ENCODE measurements at places on chromosomes 3 and 15.

GRCh38 chr3:77539677-77540076 lies 499.8 kb downstream of the ROBO2 start:
- DNase-seq = no peak

DNA sequence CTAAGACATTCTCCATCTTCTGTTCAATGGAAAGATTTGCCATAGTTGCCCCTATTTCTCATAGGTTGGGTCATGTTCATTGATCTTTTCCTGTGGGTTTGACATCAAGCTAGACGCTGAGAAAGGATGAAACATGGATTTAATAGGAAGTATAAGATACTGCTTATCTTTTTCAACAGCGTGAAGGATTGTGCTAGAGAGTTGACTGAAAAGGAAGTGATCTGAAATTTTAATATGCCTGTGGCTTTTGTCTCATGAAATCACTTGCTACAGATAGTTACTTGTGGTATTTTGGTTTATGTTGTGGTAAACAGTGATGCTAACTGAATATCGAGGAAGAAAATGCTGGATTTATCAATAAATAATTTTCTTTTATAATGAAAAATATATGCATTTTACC lies 442.9 kb downstream of the EDEM1 start:
- no peak for DNase-seq

DNA sequence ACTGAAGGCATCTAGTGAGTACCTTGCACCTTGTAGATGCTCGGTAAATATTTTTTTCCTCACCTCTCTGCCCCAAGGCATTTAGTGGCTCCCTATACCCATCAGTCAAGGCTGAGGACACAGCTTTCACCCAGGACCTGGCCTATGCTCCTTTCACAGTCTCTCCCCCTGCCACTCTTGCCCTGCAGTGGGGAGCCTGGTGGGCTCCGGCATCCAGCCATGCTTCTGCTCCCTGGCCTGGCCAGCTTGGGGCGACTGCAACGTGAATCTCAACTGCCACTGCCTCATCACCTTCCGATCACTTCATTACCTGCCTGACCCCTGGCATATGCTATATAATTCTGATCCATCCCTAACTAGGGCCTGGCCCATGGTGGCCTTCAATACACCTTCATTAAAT lies 735 bp upstream of the CX3CR1 start:
- no peak for DNase-seq

GRCh38 chr3:123416173-123416572 lies 32.7 kb downstream of the ADCY5 start:
- no peak for DNase-seq

DNA sequence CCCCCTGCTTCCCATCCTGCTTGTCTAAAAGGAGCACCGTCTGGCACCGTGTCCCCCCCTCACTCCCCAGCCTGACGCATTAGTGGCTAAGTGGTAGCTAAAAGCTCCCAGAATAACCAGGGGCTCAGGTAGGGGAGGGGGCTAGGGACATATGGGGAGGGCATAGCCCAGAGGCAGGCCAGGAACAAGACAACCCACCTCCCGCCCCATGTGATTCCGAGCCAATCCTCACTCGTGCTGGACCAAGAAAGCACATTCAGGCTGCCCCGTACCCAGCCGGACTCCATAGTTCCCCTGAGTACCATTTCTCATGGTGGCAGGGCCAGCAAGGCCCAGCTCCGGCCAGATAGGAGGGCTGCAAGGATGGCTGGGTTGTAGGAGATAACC lies 11.5 kb downstream of the SEMA7A start:
- DNase-seq = no peak

- no peak for DNase-seq
These were observed 1.6 kb downstream of the GOLGB1 start for GRCh38 chr3:121747976-121748375.

DNA sequence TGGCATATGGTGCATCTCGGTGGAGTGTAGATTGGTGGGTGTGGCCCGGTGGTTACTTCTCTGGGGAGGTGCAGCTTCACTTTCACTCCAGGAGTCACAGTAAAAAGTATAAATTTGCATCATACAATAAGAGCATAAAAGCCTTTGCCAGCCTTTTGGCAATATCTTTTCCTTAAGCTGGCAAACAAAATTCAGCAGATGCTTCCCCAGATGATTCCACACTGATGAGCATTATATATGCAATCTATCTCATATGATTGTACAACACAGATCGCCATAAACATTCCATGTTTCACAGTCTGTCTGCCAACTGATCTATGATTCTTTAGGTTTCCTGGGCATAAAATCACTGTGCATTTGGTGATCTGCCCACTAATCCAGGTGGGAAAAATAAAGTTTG lies 120.2 kb upstream of the ALCAM start:
- DNase-seq = no peak

GRCh38 chr3:179116816-179117215 lies 31.3 kb upstream of the PIK3CA start:
- DNase-seq = no peak

DNA sequence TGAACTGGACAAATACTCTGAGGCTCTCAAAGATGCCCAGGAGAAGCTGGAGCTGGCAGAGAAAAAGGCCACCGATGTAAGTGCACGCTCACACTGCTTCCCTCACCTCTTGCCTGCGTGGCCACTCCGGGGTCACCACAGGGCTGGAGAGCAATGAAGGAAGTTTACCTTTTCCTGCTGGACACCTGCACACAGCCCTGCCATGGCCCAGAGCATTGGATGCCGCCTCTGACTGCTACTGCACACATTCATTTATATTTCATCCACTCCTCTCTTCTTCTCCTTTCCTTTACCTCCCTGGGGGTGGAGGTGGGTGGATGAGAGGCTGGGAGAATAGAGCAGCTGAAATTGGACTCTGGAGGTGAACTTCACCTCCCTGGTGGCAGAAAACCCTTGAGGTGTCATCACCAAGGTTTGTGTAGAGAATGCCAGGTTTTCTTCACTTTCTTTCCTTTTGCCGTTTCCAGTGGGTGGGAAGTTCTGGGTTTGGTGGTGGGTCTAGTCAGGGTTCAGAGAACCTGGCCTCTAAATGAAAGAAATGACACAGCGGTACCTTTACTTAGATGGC lies 1.6 kb downstream of the TPM1 start:
- DNase-seq = no peak

GRCh38 chr3:161690299-161690620 lies 193.7 kb downstream of the OTOL1 start:
- DNase-seq = no peak

GRCh38 chr15:96334017-96334704 lies 3.7 kb downstream of the NR2F2 start:
- DNase-seq = no peak

- DNase-seq = no peak
These were observed 24.6 kb downstream of the IFT80 start for GRCh38 chr3:160374472-160374871.

DNA sequence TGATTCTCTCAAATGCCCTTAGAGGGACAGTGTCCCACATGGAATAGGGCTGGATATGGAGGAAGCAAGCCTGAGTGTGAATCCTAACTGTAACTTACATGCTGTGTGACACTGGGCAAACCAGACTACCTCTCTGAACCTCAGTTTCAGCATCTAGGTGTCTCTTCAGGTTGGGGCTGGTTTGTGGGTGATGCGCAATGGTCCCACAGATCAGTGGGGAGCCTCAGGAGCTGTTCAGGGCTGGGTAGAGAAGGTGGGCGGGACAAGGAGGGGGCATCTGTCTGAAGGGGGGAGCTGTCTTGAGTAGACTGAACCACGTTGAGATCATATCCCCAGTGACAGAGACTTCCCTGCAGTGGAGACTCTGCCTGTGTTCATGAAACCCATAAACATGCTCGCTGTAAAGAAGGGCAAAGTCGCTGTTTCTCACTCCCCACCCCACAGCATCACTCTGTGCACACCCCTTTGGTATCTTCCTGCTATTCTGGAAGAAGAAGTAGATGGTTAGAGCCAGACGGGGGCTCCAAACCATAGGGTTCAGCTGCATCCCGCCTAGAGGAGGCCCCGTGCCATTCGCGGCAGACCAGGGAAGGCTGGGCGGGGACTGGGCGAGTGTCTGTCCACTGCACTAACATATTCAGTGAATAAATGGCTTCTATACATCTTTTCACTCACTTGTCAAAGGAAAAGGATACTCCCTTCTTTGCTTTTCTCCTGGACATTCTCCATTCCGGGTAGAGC lies 28.4 kb downstream of the SRPRB start:
- DNase-seq = no peak

All from activated naive CD8-positive, alpha-beta T cell treated with anti-CD3 and anti-CD28 coated beads, Interleukin-2, amount 50 U/mL, for 24 hours (primary cell).